Activated CD4-positive, alpha-beta T cell treated with anti-CD3 and anti-CD28 coated beads, Interleukin-2, amount 50 U/mL, for 1 hour (primary cell): ENCODE measurements at places on chromosomes 3 and 15.
A peak's percentile ranks its signal among the peaks of the same experiment; 100 is the strongest.

DNA sequence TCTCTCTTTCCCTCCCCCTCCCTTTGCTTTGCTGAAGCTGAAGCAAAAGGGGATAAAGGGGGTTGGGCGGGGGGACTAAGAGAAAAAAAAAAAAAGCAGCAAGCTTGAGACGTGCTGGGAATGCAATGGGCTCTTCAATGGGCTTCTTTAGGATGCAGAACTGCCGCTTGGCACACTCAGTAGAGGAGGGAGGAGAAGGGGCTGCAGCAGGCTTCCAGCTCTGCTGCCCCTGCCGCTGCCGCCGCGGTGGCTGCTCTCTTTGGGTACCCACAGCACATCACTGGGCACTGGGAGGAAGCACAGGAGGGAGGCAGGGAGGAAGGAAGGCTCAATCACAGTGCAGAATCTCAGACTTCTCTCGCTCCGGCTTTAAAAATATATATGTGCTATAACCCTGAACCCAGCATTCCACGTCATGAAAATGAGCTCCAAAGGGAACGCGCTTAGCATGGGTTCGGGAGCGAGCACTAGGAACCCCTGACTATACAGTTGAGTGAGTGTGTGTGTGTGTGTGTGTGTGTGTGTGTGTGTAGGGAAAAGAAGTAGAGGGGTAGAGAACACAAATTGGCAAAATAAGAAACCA, 3.5 kb downstream of the SLITRK3 start:
- no peak for DNase-seq

- DNase-seq = no peak
Observed at GRCh38 chr3:118802325-118803095, 232.1 kb downstream of the IGSF11 start.

DNA sequence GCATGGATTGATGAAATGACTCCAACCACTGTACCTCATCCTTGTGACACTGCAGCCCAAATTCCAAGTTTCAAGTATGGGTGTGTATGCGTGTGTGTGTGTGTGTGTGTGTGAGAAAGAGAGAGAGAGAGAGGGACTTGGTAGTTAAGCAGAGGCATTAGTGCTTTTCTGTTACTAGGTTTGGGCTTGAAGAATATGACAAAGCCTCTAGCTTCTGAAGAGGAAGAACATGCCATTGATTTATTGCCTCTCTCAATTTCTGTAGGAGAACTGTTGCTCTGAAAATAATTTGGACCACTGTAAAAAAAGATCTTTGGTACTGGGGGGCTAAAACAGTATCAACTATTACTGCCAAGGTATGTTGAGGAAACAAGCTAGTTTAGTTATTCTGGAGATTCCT, 139.2 kb downstream of the AQP9 start:
- DNase-seq = no peak

- no peak for DNase-seq
Observed at GRCh38 chr3:50319894-50320625, 2.5 kb downstream of the HYAL2 start.

DNA sequence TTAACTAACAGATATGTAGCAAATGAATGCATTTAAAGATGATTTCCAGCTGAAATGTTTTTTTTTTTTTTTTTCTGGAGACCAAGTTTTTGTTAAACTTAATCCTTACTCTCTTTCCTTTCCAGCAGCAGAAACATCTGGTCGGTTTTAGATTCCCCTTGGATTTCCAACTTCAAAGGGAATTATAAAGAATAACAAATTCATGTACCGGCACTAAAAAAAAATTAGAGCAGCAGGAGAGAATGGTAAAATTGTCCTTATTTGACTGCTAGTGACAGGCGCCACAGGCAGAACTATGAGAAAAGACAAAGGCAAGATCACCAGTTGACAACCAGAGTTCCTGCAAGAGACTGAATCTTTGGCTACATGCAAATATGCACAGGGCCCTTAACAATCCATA, 393.3 kb downstream of the TIGIT start:
- no peak for DNase-seq

DNA sequence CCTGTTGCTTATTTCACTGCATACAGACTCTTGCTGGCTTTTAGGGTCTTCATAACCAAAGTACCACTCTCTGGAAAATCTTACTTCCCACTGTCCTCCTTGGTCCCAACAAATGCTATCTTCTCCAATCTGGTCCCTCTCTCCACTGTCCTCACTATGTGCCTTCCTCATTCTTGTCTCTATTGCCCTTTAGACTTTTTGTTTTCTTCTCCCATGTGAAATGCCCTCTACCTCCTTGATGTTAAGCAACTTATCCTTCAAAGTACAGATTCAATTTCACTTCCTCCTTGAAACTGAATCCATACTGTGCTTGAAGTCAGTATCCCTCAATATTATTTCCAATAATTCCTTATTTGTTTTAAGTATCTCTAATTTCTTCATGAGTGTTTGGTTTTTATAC, 60.8 kb downstream of the CGGBP1 start:
- no peak for DNase-seq

- no peak for DNase-seq
Observed at GRCh38 chr3:15427981-15428380, 583 bp downstream of the EAF1 start.

GRCh38 chr3:169604568-169604967, 58.9 kb downstream of the MECOM start:
- no peak for DNase-seq

GRCh38 chr3:44058022-44058867, 183.4 kb upstream of the TOPAZ1 start:
- DNase-seq = peak; percentile 8

DNA sequence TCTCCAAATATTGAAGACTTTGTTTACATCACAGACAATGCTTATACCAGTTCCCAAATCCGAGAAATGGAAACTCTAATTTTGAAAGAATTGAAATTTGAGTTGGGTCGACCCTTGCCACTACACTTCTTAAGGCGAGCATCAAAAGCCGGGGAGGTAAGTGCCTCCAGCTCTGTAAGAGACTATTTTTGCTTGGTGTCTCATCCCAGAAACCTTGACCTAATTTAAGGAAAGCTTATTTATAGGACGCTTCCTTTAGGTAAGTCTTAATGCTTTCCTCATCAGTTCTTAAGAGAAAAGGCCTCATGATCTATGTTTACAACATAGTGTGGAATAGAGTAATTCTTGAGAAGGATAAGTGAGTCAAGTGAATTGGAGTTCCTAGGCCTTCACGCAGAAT, 11.8 kb downstream of the CCNB2 start:
- DNase-seq = no peak

- DNase-seq = no peak
Observed at GRCh38 chr3:46095307-46095706, 68.0 kb upstream of the XCR1 start.

DNA sequence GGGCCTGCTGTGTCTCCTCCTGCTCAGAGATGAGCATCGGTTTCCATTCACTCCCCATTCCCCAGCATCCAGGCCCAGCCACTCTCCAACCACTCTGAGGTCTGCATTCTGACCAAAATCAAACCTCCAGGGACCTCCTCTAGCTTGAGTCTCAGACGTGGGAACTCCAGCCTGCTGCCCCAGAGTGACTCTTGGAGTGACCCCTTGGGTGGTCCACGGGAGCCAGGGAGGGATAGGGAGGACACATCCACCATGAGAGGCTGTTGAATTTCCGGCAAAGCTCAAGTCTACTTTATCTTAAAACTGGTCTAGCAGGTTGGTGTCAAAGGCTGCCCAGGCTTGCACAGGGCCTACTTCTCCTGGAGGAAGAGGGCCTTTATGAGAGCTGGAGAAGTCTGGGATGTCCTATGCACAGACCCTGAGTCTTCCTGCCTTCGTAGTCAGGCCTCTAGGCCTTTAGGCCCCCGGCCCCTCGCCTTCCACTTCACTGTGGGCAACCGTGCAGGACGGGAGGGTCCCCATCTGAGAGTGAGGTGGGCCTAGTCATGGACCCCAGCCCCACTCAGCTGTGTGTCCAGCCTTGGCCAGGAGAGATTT, 8.9 kb downstream of the CISH start:
- no peak for DNase-seq

DNA sequence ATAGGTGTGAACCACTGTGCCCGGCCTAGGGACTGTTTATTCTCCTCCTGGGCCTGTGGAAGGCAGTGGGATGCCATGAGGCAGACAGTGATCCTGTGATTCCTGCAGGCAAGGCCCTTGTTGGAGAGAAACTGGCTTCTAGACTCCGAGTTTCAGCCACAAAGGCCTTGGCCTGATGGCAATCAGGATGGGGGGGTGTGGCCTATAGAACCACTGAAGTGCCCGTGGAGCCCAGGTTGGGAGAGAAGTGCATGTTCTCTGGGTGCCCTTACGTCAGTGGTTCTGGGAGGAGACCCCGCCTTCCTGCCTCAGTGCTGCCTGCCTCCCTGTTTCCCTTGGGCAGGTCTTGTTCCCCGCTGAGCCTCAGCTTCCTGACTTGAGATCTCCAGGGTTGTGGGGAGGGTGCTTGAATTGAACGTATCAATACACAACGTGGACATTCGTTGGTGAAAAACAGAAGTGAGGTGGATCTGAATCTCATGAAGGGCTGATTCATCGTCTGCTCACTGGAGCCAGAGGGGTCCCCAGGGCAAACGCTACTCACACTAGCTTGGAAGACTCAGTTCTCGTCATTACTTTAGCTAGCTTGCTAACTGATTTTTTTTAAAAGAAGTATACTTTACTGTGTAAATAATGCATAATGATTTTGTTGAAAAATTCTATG, 31.8 kb downstream of the IRAK2 start:
- DNase-seq = no peak

GRCh38 chr3:108603691-108604090, 14.2 kb downstream of the DZIP3 start:
- DNase-seq = no peak

DNA sequence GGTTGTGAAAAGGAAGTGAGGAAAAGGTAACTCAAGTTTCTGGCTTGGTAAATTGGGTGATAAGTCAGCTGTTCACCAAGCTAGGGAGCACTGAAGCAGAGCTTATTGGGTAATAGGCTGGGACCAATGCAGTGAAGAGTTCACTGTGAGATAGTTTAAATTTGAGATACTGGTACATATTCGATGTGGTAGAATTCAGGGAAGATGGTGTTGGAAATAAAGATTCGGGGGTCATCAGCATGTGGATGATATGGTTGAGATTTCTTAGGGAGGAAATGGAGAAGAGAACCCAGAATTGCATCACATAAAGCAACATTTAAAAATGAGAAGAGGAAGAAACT, 16.9 kb downstream of the MME start:
- no peak for DNase-seq

DNA sequence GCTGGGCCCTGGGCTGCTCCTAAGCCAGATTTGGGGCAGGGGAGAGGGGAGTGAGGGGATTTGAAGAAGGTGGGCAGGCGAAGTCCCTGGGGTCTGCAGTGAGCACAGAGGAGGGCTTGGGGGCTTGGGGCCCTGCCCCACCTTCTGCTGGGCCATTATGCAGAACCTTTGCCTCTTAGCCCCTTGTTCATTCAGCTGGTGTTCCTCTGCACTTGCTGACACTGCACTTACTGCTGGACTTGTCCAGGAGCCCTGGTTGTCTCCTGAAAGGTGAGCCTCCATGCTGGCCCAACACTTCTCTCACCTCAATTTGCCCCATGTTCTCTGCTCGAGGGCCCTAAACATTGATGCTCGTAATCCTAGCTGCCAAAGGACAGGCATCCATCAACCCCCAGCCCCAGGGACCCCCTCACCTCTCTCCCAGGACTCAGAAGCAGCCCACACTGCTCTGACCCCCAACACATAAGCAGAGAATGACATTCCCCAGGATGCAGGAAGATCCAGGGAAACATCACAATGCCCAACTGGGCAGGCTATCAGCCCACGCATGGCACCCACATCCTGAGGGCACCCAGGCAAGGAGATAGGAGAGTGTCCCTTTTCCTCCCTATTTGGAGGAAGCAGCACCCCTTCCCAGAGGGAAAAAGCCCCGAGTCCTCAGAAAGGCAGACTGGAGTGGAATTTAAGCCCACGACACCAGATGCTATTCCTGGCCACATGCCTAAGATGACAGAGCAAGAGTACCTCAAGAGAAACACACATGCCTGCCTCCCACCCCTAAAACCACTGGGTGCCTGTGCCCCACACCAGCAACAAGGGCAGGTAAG, 76.8 kb downstream of the ADCY5 start:
- no peak for DNase-seq

DNA sequence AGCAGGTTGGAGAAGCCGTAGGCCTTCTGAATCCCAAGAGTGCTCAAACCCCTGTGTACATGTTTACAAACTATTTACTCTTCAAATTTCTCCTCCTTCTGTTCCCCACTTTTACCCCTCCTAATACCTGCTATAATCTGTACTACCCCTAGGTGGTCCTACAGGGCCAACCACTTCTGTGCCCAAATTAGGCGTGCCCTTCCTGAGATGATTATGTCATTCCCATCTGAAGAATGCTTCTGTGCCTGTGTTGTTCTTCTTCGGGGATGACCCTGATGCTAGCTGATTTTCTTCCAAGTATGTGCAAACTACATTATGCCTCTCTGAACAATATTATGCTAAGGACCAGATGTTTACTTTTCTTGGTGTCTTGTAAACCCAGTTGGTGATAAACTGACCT, 20.5 kb downstream of the RBP2 start:
- DNase-seq = no peak

GRCh38 chr15:71079208-71080044, 35.8 kb upstream of the THSD4 start:
- DNase-seq = no peak
